Left lung (tissue), 14 donors: ENCODE measurements at places on chromosomes 4 and X.

- H3K27ac ChIP-seq = no peak overlapping the region
- H3K4me3 ChIP-seq = no peak overlapping the region
- H3K27me3 ChIP-seq = no peaks in the 10 kb centered on the region
- H3K4me1 ChIP-seq = no peaks in the 10 kb centered on the region
- no peaks in the 10 kb centered on the region for H3K36me3 ChIP-seq
- no peak for DNase-seq
Measured at GRCh38 chr4:17066972-17067371, 168.5 kb upstream of the LDB2 start.

GRCh38 chr4:111475001-111475400, 670.3 kb upstream of the FAM241A start:
- no peaks in the 10 kb centered on the region for H3K36me3 ChIP-seq
- H3K27ac ChIP-seq = no peak overlapping the region

DNA sequence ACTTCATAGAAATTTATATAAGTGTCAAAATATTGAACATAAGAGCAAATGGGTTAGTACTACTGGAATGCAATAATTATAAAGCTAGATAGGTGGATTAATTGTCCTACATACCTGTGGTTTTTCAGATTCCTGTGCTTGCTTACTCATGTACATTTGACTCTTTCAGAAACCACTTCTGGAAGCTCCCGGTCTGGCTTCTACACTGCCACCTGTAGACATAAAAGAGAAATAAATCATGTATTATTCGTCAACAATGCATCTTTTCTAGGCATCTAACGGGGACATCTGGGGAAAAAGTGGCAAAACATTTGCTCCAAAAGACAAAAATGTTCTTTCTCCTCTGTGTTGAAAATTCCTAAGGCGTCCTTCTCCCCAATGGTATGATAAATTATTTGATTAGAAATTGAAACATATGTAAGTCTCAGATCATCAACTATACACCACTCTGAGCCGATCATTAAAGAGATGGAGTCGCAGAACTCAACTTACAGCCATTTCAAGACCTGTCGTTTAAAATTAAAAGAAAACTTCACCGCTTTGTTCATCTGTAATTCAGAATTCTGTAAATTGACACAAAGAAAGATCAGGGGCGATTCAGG, 648.7 kb upstream of the DIPK2B start:
- H3K36me3 ChIP-seq = no peaks in the 10 kb centered on the region
- peak overlapping the region; percentile 56 for H3K4me3 ChIP-seq
- H3K4me1 ChIP-seq = no peaks in the 10 kb centered on the region

DNA sequence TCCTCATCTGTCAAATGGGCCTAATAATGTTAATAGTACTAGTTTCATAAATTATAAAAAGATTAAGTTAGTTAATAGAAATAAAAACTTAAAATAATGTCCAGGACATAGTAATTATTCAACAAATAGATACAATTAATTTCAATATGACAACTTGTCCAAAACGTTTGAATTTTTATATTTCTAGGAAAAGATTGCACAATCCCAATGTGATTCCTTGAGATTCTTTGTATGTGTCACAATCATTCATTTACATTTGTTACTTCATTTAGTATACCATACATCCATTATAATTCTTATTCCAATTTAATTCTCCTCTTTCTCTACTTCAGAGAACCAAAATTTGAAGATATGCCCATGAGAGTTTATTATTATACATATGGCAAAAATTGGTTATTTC, 554.2 kb downstream of the GABRG1 start:
- H3K4me3 ChIP-seq = no peak overlapping the region
- H3K27ac ChIP-seq = no peak overlapping the region
- no peaks in the 10 kb centered on the region for H3K36me3 ChIP-seq

- DNase-seq = no peak
- H3K27ac ChIP-seq = no peak within 1 kb of the TSS
- H3K4me1 ChIP-seq = peaks cover 18% of the 10 kb centered on the region
- no peaks in the 10 kb centered on the region for H3K36me3 ChIP-seq
Measured at GRCh38 chr4:108168671-108169523, at the start of gene LEF1. Gene LEF1 (minus strand): TSS chr4:108168932. CDS start chr4:108167767, 1,165 bp downstream.

- no peak overlapping the region for H3K27ac ChIP-seq
- DNase-seq = no peak
- no peak overlapping the region for H3K4me3 ChIP-seq
- H3K27me3 ChIP-seq = no peaks in the 10 kb centered on the region
Measured at GRCh38 chr4:188275686-188276085, 136.4 kb downstream of the TRIML1 start.

DNA sequence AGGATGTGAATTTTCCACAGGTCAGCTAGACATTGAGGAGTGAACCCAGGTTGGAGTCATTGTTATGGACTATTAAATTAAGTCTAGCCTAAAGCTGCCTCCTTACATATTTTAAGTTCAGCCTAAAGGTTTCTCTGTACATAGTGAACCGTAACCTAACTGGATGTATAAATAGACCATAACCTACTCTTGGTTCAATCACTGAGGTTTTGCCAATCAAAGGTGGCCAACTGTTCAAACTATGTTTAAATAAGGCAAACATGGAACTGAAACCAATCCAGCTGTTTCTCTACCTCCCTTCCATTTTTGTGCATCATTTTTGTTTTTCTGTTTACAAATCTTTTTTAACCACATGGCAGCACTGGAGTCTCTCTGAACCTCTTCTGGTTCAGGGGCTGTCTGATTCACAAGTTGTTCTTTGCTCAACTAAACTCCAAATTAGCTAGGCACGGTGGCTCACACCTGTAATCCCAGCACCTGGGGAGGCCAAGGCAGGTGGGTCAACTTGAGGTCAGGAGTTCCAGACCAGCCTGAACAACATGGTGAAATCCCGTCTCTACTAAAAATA, 43.9 kb upstream of the SFRP2 start:
- DNase-seq = no peak
- no peaks in the 10 kb centered on the region for H3K4me1 ChIP-seq
- H3K27me3 ChIP-seq = no peaks in the 10 kb centered on the region
- H3K36me3 ChIP-seq = no peaks in the 10 kb centered on the region
- H3K27ac ChIP-seq = no peak overlapping the region

GRCh38 chrX:10395179-10395578, 225.2 kb downstream of the MID1 start:
- H3K27me3 ChIP-seq = no peaks in the 10 kb centered on the region
- no peak overlapping the region for H3K4me3 ChIP-seq
- H3K36me3 ChIP-seq = no peaks in the 10 kb centered on the region
- H3K4me1 ChIP-seq = no peaks in the 10 kb centered on the region
- DNase-seq = no peak

GRCh38 chr4:163991298-163991865, 496.9 kb downstream of the TMA16 start:
- no peaks in the 10 kb centered on the region for H3K4me1 ChIP-seq
- no peaks in the 10 kb centered on the region for H3K27me3 ChIP-seq
- no peak overlapping the region for H3K4me3 ChIP-seq
- H3K36me3 ChIP-seq = no peaks in the 10 kb centered on the region
- no peak for DNase-seq
- H3K27ac ChIP-seq = no peak overlapping the region

DNA sequence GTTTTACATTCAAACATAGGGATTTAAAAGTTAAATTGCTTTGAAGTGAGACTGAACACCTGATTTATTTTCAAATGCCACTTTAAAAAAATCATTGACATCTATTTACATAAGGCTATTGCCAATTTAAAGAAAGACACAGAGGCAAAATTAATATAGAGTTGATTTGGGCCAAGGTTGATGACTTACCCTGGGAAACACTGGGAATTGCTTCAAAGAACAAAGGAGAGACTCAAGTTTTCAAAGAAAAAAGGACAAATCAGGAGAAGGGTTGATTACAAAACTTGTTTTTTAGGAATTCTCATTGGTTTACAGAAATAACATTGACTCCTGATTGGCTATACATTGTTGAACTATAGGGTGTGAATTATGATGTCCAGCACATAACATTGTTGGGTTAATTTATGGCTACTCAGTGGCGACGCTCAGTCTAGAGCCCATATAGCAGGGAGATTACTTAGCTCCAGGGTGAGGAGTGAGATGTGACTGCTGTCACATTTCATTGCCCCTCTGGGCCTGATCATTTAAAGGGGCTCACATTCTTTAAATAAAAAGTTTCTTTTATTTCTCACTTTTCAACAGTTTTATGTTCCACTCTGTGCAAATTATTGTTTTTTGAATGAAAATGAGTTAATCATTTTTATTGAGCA, 184.6 kb downstream of the SPATA18 start:
- no peak overlapping the region for H3K27ac ChIP-seq
- no peak for DNase-seq
- H3K27me3 ChIP-seq = no peaks in the 10 kb centered on the region
- H3K4me1 ChIP-seq = no peaks in the 10 kb centered on the region
- no peak overlapping the region for H3K4me3 ChIP-seq

DNA sequence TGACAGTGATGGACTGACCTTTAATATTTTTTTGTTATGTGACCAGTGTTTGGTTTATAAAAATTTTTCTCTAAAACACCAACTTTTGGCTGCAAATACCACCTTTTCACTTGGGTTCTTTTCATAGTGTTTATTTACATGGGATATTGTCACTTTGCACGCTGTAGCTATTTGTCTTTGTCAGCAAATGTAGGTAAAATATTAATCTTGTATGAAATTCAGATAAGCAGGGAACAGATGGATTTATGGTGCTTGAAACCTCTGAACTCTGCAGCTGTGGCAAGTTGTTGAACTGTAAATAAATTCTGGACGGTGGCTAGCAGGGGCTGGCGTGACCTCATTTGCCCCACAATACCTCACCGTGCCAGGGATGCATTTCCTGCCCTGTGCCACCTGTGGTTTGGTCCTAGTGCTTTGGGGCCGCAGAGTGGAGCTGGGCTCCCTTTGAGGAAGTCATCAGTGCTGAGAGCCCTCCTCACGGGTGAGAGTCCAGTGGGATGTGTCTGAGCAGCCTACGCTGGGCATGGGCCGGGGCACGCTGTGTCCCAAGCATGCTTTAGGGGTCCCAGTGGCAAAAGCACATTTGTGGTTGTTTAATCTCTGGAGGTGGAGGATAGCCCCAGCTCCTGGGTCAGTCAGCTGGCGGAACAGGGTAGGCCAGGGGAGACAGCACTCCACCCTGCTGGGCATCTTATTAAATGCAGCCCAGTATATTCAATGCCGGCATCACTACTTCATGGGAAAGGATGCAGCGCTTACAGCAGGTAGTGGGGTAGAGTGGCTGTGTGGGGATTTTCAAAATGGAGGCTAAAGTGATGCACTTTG, 108.6 kb downstream of the TBL1X start:
- no peak for DNase-seq
- no peak overlapping the region for H3K4me3 ChIP-seq
- H3K27me3 ChIP-seq = no peaks in the 10 kb centered on the region
- no peaks in the 10 kb centered on the region for H3K36me3 ChIP-seq

DNA sequence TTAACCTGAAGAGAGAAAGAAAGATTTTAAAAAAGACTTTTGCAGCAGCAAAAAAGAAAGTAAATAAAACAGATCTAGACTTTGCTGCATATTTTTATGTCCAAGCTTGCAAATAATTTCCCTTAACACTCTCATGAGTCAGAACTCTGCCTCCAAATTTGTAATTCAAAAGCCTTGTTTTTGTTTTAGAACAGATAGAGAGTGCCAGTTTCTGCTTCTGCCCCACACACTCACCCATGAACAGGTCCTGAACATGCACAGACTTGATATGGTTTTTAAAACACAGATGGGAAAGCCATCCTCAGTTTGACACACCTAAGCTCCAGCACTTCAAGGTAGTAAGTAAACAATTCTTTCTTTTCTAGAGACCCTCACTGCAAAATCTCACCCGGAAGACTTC, 39.7 kb upstream of the VCX3B start:
- no peak overlapping the region for H3K4me3 ChIP-seq
- no peaks in the 10 kb centered on the region for H3K36me3 ChIP-seq
- H3K4me1 ChIP-seq = no peaks in the 10 kb centered on the region
- no peaks in the 10 kb centered on the region for H3K27me3 ChIP-seq

DNA sequence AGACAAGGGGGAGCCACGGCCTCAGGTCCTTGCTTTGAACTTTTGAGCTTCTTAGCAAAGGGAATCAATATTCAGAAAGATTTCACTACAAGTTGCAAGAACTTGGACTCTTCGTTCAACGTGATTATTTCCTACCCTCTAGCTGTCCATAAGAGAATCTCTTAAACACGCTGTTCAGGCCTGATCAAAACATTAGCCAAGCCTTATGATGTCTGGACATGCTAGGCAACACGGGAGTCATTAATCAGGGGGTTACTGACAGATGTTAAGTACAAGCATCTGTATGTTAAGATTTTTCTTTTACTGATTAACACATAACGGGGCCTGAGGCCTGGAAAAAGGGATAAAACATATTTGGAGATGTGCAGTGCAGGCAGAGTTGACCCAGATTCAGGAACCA, 138.9 kb upstream of the IL1RAPL2 start:
- no peak overlapping the region for H3K27ac ChIP-seq
- no peak overlapping the region for H3K4me3 ChIP-seq
- no peak for DNase-seq
- no peaks in the 10 kb centered on the region for H3K4me1 ChIP-seq
- no peaks in the 10 kb centered on the region for H3K27me3 ChIP-seq
- no peaks in the 10 kb centered on the region for H3K36me3 ChIP-seq

DNA sequence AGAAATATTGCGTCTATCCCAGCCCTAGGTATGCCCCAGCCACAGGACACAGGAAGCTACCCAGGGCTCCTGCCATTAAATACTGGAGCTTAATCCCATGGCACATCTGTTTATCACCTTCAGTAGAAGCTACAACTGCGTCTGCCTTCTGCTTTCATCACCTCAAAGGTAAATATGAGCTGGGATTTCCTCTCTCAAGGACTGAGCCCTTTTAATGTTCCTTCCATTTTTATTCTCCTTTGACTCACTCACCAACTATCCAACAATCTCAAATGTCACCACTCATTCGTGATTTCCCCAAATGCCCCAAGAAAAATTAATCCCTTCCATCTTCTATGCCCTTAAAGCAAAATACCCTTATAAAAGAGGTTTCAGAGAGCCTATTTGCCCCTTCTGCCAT, 1.8 kb upstream of the MID1 start:
- H3K27me3 ChIP-seq = peaks cover 21% of the 10 kb centered on the region
- H3K4me1 ChIP-seq = no peaks in the 10 kb centered on the region
- no peak overlapping the region for H3K4me3 ChIP-seq
- H3K36me3 ChIP-seq = no peaks in the 10 kb centered on the region
- DNase-seq = no peak

DNA sequence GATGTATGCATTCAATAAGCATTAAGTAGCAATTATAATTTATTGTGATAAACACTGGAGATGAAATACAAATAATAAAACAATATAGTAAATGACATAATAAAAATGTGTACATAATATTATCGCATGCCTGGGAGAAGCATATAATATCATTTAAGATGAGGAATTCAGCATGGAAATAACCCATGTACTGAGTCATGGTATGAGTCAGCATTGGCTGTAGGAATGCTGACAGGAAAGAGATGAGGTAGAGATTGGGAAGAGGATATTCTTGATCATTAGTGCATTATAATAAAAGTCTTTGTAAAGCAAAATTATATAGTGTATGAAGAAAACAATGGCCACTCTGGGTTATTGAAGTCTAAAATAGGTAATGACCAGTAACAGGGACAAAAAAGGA, 82.8 kb downstream of the MAGEB10 start:
- no peaks in the 10 kb centered on the region for H3K27me3 ChIP-seq
- no peak overlapping the region for H3K27ac ChIP-seq
- H3K4me1 ChIP-seq = no peaks in the 10 kb centered on the region
- H3K4me3 ChIP-seq = no peak overlapping the region
